NCI-H1694 (cell line): ENCODE measurements at places on chromosomes 13 and 19.

GRCh38 chr13:75670496-75670895 lies 34.4 kb downstream of the LMO7 start:
- no peak for DNase-seq

DNA sequence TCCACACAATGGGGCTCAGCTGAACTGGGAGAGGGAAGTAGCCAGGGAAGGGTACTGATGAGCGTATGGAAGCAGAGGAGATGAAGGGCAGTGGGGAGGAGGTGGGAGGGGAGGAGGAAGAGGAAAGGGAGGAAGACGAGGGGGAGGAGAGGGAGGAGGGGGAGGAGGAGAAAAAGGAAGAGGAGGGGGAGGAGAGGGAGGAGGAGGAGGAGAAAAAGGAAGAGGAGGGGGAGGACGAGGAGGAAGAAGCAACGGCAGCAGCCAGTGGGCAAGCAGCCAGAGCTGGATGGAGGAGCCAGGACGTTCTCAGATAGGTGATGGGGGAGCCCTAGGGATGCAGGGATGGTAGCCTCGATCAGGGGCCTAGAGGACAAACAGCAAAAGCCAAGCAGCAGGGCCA lies 5.6 kb downstream of the CERS4 start:
- no peak for DNase-seq

DNA sequence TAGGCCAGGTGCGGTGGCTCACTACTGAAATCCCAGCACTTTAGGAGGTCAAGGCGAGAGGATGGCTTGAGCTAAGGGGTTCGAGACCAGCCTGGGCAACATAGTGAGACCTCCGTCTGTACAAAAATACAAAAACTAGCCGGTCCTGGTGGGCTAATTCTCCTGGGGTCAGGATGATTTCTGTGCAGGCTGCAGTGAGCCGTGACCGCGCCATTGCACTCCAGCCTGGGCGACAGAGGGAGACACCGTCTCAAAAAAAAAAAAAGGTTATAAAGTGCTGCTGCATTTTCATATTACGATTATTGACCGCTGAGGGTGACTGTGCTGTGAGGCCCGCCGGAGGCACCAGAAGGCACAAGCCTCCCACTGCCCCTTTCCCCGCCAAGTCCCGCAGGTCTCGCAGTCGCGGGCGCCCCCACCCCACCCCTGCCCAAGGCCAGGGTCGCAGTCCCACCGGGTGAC lies 477 bp upstream of the PLEKHF1 start:
- DNase-seq = no peak

DNA sequence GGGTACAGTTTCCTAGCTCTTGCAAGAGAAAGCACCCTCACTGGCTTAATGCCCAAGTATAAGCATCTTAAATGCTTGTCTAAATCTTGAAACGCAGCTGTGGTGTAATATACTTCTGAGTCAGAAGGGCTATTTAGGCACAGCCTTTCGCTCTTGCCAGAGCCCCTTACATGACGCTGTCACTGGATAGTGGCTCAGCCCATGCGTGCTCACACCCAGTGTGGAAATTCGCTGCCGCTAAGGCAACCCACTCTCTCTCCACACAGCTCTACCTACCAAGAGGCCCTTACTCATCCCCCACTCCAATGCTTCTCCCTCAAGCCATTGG lies 24.0 kb downstream of the UQCRFS1 start:
- no peak for DNase-seq

DNA sequence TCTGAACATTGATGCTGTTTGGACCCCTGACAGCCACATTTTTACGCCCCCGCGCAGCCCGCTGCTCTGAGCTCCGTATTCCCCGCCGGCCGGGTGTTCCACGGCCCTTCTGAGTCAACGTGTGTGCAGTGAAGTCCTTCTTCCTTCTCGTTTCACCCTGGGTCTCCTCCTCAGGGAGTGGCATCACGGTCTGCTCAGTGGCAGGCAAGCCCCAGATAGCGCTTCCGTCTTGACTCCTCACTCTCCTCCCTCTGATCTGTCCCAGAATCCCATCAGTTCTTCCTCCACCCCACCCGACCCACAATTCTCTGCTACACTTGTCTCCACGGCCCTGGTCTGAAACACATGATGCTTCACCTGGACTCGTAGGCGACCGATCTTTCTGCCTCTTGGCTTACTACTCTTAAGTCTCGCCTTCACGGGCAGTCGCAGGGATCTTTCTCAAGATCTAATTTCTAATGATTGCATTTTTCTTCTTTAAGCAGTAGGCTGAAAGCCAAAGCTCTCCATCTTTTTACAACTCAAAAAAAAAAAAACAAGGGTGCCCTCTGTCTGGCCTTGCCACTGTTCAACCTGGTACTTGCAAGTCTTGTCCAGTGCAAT lies 33.9 kb downstream of the CCNE1 start:
- no peak for DNase-seq

- DNase-seq = no peak
These were observed 62.5 kb downstream of the RFX2 start for GRCh38 chr19:6047741-6048251.

DNA sequence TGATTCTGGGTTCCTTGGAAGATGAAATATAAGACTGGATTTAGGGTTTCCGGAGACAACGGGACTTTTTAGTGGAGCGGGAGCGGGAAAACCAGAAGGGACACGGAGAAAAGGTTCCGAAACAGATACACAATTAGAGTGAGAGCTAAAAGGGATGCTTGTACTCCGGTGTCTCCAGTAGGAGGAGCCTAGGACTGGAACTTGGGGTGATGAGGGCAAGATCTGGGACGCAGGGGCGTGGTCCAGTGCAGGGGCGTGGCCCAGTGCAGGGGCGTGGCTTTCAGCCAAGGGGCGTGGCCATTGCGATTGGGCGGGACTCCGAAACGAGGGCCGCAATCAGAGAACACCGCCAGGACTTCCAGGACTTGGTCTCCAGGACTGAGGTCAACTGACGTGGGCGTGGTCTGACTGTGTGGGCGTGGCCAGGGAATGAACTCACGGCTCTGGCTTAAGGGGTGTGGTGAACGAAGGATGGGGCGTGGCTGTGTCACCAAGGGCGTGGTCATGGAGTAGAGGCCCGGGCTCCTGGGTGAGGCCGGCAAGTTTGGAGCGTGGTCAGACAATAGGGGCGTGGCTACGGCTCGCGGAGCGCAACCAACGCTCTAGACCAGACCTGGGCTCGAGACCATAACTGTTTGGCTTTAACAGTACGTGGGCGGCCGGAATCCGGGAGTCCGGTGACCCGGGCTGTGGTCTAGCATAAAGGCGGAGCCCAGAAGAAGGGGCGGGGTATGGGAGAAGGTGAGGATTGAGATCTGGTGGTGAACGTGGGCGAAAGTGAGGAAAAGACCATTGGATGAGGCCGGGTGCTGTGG lies at the start of gene DKKL1:
Gene DKKL1 (plus strand): TSS at position 610 of the 815 bp plus-strand sequence. CDS start 122 bp downstream, at position 732.
- peak; percentile 17 for DNase-seq

- no peak for DNase-seq
These were observed 599 bp downstream of the C19orf12 start for GRCh38 chr19:29714371-29714952.

GRCh38 chr13:73138638-73139491 lies 80.1 kb downstream of the KLF5 start:
- no peak for DNase-seq

DNA sequence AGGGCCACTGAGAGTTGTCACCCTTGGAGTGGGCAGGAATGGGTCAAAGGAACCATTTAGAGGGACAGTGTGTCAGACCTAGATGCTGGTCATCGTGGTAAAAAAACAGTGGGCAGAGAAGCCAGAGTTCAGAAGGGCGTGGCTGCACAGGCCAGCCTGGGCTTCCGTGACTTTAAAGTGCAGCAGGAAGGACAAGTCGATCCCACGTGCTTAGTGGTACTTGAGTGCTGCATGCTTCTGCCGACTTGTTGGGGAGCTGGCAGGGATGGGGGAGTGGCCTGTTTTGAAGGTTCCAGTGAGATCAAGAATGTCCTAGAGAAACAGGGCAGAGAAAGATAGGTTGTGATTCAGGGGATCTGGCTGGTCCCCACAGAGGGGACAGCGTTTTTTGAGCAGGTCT lies 17.0 kb downstream of the LYL1 start:
- no peak for DNase-seq

DNA sequence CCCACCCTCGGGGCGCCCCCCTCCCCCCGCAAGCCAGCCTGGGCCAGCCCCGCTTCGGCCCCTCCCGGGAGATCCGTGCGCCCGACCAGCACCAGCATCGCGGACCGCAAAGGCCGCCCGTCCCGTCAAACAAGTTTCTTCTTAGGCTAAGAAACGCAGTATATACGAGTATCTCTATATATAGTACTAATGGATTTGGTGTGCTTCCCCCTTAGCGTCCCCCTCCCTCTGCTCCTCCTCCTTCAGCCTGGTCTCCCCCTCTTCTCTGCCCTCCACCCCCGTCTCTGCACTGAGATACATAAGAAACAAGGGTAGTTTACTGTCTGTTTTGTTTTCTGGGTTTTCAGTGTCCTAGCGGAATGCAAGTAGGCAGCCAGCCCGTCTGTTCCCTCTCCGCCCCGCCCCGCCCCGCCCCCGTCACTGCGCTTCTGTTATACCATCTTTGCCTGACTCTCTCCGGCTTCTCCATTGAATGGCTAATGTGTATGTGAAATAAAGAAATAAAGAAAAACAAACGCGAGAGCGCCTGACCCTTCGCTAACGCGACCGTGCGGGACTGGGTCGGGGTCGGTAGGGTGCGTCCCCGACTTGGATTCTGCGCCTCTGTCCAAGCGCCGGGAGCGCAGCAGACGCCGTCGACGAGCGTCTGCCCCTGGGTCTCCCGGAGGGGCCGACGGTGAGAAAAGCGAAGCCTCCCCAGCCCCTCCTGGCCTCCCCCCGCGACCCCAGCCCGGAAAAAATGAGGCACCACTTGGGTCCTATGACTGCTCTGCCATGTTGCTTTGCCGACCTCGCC lies 4.2 kb downstream of the LYL1 start:
- DNase-seq = no peak
